H1 (cell line): ENCODE measurements at places on chromosomes 2 and 18.

DNA sequence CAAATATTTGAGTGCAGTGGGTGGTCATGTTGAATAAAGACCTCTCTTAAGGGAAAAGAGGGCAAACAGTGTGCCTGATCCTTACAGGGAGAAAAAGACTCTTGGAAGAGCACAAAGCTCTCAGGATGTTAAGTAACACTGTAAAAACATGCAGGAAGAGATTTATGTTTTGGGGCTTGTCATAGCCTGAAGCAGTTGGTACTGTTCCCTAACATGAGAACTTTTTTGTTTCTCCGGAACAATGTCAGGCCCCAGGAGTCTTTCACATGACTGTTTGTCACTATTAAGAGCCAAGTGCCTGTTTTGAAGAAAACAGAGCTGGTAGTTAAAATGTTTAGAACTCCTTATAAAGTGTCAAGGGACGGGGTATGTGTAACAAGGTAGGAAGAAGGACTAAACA is 83.7 kb upstream of the B3GNT2 start:
- H3K27ac ChIP-seq = no peak overlapping the region
- H3K4me1 ChIP-seq = peaks cover 7% of the 10 kb centered on the region; the same call in 1 of the 2 replicates
- no peak for DNase-seq
- H3K4me3 ChIP-seq = no peak overlapping the region
- H3K36me3 ChIP-seq = no peaks in the 10 kb centered on the region

DNA sequence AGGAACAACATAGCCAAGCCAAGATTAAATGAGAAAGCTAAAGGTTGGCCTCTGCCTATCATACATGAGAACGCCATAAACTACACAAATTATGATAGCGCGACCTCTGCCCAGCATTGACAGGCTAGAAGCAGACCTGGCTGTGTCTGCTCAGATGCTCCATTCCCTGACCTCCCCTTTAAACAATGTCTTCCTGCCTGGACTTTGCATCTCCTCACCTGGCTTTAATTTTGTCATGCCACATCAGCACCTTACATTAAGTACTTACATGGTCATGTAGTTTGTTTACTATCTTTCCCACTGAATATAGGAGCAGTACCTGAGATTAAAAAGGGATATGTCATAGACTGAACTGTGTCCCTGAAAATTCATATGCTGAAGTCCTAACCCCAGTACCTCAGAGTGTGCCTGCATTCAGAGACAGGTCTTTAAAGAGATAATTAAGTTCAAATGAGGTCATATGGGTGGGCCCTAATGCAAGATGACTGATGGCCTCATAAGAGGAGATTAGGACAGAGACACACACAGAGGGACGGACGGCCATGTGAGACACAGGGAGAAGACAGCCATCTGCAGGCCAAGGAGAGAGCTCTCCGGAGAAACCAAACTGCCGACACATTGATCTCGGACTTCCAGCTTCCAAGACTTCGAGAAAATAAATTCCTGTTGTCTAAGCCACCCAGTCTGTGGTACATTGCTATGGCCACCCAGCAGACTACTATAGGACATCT is 103.7 kb downstream of the BIN1 start:
- H3K4me3 ChIP-seq = no peak overlapping the region
- H3K27ac ChIP-seq = no peak overlapping the region
- H3K27me3 ChIP-seq = no peaks in the 10 kb centered on the region
- no peaks in the 10 kb centered on the region for H3K36me3 ChIP-seq
- H3K4me1 ChIP-seq = peaks cover 2% of the 10 kb centered on the region; the same call in 1 of the 2 replicates

DNA sequence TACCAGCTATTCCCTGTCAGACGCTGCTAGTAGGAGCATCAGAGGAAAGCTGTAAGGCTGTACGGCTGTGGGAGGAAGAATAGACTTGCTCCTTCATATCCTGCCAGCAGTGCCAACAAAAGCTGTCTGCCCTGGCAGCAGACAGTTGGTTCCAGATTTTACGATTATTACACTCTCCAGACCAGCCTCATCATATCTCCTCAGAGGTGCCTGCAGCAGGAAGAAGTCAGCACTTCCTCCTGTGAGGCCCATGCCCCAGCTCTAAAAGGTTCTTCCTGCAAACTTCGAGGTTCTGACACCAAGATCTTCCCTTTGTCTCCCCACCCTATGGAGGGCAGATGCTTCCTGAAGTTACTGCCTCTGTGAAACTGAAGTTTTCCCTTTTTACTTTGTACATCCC is 537.7 kb upstream of the PKDCC start:
- no peaks in the 10 kb centered on the region for H3K4me1 ChIP-seq
- no peaks in the 10 kb centered on the region for H3K36me3 ChIP-seq
- no peak for DNase-seq
- H3K4me3 ChIP-seq = no peak overlapping the region
- H3K27ac ChIP-seq = no peak overlapping the region
- H3K27me3 ChIP-seq = no peaks in the 10 kb centered on the region

DNA sequence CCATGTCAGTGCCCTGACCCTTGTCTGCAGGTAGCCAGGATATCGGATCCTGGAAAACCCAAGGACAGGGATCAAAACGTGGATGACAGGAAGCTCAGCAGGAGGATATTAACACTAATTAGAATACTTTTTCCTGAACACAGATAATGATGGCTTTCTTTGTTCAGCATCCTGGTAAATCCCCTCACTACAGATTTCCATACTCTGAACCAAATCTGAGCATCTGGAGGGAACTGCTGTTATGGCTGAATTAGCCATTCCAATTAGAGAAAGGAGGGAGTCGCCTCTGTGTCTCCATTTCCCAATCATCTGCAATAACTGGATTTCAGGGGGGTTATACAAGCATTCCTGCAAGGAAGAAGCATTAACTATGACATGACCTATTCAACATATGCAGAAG is 24.4 kb downstream of the CXCR4 start:
- H3K4me1 ChIP-seq = peaks cover 4% of the 10 kb centered on the region
- no peak for DNase-seq
- no peak overlapping the region for H3K4me3 ChIP-seq
- H3K27ac ChIP-seq = no peak overlapping the region

DNA sequence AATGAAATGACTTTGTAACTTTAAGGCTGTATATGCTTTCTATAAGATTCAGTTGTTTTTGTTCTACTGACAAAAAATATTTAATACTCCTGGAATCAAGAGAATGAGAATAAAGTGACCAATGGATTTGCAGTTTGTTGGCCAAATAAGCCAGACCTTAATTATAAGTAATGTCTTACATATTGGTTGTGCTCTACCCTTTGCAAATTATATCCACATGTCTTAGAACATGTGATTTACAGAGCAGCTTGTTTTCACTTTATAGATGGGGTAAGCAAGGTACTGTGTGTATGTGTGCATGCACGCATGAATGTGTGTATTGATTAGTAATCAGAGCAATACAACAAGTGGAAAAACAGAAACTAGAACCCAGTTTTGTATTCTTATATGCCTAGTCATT is 59.1 kb downstream of the RMDN2 start:
- no peak for DNase-seq
- no peaks in the 10 kb centered on the region for H3K36me3 ChIP-seq
- no peak overlapping the region for H3K27ac ChIP-seq
- no peaks in the 10 kb centered on the region for H3K4me1 ChIP-seq
- H3K27me3 ChIP-seq = no peaks in the 10 kb centered on the region

- no peak overlapping the region for H3K4me3 ChIP-seq
- no peak for DNase-seq
- H3K27ac ChIP-seq = no peak overlapping the region
- no peaks in the 10 kb centered on the region for H3K36me3 ChIP-seq
- no peaks in the 10 kb centered on the region for H3K4me1 ChIP-seq
Measured at GRCh38 chr2:197265924-197266323, 44.7 kb downstream of the ANKRD44 start.

GRCh38 chr2:81324046-81324445 is 1019.5 kb upstream of the LRRTM1 start:
- no peaks in the 10 kb centered on the region for H3K36me3 ChIP-seq
- peak; percentile 17 for DNase-seq
- H3K27me3 ChIP-seq = no peaks in the 10 kb centered on the region

DNA sequence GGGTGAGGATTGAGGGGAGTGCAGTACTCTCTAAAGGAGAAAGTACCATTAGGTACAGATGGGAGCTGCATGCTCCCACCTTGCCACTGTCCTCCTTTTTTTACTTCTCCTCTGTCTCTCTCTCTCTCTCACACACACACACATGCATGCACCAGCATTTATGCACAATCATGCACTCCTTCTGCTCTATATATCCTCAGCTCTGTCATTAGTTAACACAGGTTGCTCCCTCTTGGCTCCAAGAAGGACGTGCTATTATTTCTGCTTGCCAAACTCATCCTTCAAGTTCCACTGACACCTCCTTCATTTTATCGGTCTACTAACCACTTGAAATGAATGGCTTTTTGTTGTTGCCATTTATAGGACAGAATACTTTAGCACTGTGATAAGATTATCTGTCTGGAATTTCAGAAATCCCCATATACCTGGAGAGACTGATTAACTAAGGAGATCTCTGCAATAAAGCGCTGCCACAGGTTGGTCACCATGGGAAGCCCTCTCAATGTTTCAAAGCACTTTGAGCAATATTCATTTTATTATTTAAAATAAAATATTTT is 178.5 kb upstream of the TRIB2 start:
- H3K27me3 ChIP-seq = no peaks in the 10 kb centered on the region
- H3K4me3 ChIP-seq = no peak overlapping the region
- no peak overlapping the region for H3K27ac ChIP-seq
- no peaks in the 10 kb centered on the region for H3K36me3 ChIP-seq
- no peak for DNase-seq
- H3K4me1 ChIP-seq = no peaks in the 10 kb centered on the region

- H3K27ac ChIP-seq = no peak overlapping the region
- DNase-seq = no peak
- H3K27me3 ChIP-seq = no peaks in the 10 kb centered on the region
- H3K36me3 ChIP-seq = no peaks in the 10 kb centered on the region
Measured at GRCh38 chr18:58579561-58580047, 49.3 kb downstream of the ALPK2 start.

- H3K27ac ChIP-seq = no peak overlapping the region
- no peaks in the 10 kb centered on the region for H3K4me1 ChIP-seq
- no peaks in the 10 kb centered on the region for H3K36me3 ChIP-seq
- no peak for DNase-seq
- H3K27me3 ChIP-seq = no peaks in the 10 kb centered on the region
- no peak overlapping the region for H3K4me3 ChIP-seq
Measured at GRCh38 chr2:57908736-57909161, 137.9 kb upstream of the VRK2 start.

GRCh38 chr18:23599809-23600208 is 13.5 kb upstream of the NPC1 start:
- H3K27ac ChIP-seq = no peak overlapping the region
- no peak for DNase-seq
- no peak overlapping the region for H3K4me3 ChIP-seq
- H3K36me3 ChIP-seq = no peaks in the 10 kb centered on the region
- no peaks in the 10 kb centered on the region for H3K4me1 ChIP-seq

GRCh38 chr2:202488671-202489070 is 112.5 kb downstream of the BMPR2 start:
- no peak for DNase-seq
- H3K27ac ChIP-seq = no peak overlapping the region
- no peaks in the 10 kb centered on the region for H3K36me3 ChIP-seq
- H3K27me3 ChIP-seq = no peaks in the 10 kb centered on the region
- no peak overlapping the region for H3K4me3 ChIP-seq

GRCh38 chr2:88165332-88166003 is 4.7 kb upstream of the THNSL2 start:
- H3K27ac ChIP-seq = no peak overlapping the region
- H3K4me1 ChIP-seq = peaks cover 6% of the 10 kb centered on the region; the same call in 1 of the 2 replicates
- DNase-seq = no peak
- H3K27me3 ChIP-seq = no peaks in the 10 kb centered on the region
- no peak overlapping the region for H3K4me3 ChIP-seq

DNA sequence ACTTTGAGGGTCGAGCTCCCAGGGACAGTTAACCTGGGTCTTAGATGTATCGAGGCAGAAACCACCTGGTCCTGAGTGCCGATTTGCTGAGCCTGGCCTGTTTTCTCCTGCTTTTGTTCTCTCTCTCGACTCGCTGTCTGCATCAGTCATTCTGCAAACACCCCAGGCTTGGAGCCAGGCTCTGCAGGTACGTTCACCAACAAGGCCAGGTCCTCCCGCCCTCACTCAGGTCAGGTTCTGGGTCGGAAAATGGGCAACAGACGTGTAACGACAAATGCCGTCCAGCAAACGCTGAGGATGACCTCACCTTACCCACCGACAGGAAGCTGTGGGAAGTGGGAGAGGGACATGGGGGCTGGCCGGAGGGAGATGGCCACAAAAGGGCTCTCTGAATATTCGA is 57.7 kb upstream of the PXDN start:
- H3K4me3 ChIP-seq = no peak overlapping the region
- no peak for DNase-seq
- no peaks in the 10 kb centered on the region for H3K4me1 ChIP-seq
- no peaks in the 10 kb centered on the region for H3K27me3 ChIP-seq
- H3K36me3 ChIP-seq = no peaks in the 10 kb centered on the region

DNA sequence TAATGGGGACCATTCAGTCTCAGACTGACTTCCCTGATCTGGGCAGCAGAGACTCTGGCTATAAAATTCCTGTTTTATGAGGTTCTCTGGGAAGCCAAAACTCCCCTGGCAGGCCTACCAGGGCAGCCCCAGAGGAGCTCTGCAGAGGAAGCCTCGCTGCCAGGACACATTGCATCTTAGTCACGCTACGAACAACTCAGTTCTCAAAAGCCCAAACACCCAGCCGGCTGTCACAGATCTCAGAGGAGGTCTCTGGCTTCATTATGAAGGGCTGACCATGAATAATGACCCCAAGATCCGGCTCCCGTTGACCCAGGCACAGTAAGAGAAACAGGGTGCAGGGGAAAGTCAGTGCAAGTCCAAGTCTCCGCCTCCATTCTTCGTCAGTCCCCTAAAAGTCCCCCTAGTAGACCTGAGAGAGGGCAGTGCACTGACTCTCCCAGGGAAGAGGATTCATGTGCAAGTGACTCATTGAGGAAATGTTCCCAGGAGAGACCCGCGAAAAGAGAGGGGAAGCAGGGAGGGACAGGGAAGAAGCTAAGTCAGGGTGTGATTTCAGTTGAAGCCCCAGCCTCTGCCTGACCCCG is 212.3 kb downstream of the CYP26B1 start:
- no peaks in the 10 kb centered on the region for H3K27me3 ChIP-seq
- H3K4me3 ChIP-seq = no peak overlapping the region
- H3K36me3 ChIP-seq = no peaks in the 10 kb centered on the region
- DNase-seq = no peak
- H3K4me1 ChIP-seq = no peaks in the 10 kb centered on the region
- H3K27ac ChIP-seq = no peak overlapping the region

DNA sequence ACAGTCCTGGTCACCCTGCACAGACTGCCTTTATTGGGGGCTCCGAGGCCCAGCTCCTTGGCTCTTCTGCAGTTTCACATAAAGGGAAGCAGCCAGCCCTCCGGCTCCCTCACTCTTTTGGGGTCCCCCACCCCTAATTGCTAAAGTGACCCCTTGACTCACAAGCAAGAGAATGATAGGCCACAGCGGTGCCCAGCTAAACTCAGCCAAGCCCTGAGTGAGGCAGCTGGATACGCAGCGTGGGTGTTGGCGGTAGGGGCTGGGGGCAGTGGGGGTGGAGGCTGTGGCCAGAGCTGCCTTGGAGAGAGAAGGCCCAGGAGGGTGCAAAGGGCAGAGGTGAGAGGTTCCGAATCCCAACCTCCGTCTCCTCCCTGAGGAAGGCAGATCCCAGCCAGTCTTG is 25.5 kb upstream of the ALPP start:
- no peak overlapping the region for H3K27ac ChIP-seq
- no peak overlapping the region for H3K4me3 ChIP-seq
- H3K27me3 ChIP-seq = peaks cover 32% of the 10 kb centered on the region; the same call in 1 of the 2 replicates
- DNase-seq = no peak
- no peaks in the 10 kb centered on the region for H3K4me1 ChIP-seq
- no peaks in the 10 kb centered on the region for H3K36me3 ChIP-seq
